CD8-positive, alpha-beta memory T cell (primary cell): ENCODE measurements at places on chromosomes 3 and 15.
A peak's percentile ranks its signal among the peaks of the same experiment; 100 is the strongest.

DNA sequence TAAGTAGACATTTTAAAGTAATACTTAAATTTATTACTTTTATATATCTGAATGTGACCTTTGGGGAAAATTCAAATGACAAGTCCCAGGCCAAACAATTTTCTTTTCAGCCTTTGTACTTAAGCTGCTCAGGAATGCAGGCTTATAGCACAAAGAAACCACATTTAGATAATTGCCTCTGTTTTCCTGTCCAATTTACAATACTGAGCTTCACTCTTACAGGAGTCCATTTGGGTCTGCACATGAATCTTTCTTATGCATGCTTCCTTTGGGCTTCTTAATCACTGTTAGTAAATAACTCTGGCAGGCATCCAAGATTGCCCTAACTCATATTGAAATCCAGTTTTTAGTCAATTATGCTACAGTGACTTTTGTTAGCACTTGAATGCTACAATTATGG lies 459.4 kb upstream of the TGFBR2 start:
- DNase-seq: no peak

GRCh38 chr3:10599444-10599843 lies 94.1 kb upstream of the ATP2B2 start:
- DNase-seq: no peak

DNA sequence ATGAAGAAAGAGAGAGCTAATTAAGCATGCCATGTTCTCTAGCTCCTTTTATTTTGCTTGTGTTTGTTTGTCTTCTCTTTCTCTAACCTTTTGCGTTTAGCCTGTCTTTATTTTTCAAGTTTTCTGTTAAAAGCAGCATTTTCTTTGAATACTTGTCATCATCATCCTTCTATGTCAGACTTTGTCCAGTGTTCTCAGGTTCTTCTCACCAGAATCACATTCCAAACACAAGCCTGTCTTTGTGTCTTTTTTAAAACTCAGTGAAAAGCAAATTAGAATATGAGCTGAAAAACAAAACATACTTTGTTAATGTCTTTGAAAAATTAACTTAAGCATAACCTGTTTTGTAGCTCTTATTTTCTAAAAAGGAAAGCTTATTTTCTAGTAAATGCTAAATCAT lies 62.4 kb downstream of the LEKR1 start:
- DNase-seq: no peak

DNA sequence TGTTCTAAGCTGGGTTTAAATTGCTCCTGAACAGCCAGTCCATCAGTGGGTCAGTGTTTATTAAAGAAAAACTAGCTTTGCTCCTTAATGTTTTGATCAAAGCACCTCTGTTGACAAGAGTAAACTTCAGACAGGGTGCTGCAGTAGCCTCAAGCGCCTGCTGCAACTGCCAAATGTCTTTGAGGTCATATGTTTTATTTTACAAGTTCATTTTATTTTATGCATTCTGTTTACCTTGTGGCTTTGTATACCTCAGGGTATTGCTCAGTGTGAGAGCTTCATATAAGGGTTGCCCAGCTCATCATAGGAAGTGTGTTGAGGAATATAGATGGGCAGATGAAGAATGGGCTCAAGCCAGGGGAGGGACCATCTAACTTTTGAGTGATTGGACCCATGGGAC lies 8.5 kb downstream of the MYZAP start:
- DNase-seq: no peak

DNA sequence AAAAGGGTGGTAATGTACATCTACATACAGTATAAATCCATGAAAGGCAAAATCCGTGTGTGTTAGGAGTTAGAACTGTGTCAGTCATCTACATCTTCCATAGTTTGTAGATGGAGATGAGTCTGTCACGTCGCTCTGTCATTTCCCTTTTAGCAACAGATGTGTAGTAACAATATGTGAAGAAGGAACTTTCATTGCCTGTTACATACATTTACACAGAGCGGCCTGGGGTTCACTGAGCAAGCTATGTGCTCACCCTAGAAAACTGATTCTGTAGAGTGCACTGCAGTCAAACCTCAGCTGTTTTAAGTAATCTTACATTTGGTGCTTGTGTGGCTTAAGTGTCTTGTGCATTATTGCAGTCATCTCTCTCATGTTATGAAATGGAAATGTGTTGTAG lies 41.6 kb upstream of the AP3B2 start:
- DNase-seq: no peak

DNA sequence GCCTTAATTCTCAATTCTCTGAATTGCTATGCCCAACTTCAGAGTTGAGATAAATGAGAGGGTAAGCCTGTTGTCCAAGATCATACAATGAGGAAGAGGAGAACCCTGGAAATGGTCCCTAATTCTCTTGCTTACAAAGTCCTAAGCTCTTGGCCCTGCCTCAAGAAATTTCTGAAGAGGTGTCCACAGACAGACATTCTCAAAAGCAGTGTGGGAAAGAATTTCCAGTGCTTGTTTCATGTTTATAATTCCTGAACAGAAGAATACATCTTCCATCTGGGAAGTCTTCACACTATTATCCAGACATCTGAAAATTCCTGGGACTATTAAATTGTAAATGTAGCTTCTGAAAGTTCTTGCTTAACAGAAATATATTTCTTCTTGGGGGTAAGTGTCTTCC lies 166.8 kb upstream of the LRTM1 start:
- DNase-seq: no peak

- peak; percentile 71 for DNase-seq
Measured at GRCh38 chr3:141412087-141412935, 44.0 kb downstream of the ZBTB38 start.

GRCh38 chr3:24237971-24238706 lies 256.5 kb downstream of the THRB start:
- DNase-seq: no peak

DNA sequence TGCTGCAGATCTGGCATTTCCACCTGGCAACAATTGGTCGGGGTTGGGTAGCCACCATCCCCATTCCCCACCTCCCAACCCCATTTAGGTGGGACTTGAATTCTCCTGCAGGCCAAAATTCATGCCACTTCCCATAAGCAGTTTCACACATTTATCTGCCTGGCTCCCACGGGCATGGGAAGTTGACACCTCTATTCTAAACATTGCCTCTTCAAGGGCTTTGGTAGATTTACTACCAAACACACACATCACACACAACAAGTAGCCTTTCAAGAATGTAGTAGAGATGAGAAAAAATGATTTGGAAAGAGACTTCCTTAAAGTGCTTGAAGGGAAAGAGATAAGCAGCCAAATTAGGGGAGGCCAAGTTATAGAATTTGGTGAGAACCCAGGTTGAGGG lies 30.9 kb downstream of the ZBTB38 start:
- no peak for DNase-seq

DNA sequence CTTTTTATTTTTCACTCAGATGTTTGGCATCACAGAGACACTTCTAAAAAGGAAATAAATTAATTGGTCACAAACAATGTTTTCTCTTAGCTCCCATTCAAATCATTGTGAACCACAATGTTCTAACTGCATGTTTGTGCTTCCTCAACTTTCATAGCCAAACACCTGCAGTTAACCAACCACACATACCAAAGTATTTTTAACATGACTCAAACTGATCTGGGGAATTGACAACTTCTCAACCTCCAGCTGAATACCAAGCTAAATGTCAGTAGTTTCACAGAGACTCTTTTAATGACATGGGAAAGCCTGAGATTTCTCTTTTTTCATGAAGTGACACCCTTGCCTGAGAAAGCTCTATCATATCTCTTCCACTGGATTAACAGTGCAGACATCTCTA lies 217.9 kb upstream of the MME start:
- no peak for DNase-seq

- no peak for DNase-seq
Measured at GRCh38 chr3:19945969-19946831, 697 bp upstream of the RAB5A start.

DNA sequence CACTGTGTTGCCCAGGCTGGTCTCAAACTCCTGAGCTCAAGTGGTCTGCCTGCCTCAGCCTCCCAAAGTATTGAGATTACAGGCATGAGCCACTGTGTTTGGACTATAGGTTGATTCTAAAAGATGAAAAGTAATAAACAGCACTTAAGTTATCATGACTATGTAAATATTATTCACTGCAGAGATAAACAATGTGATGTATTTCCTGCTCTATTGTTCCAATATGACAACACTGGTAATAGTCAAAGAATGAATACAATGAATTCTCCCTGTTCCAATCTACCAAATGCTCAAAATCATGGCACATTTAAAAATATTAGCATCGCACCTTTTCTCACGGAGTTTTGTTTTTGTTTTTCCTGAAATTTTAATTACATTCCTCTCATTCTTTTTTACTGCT lies 36.8 kb upstream of the TBL1XR1 start:
- no peak for DNase-seq

DNA sequence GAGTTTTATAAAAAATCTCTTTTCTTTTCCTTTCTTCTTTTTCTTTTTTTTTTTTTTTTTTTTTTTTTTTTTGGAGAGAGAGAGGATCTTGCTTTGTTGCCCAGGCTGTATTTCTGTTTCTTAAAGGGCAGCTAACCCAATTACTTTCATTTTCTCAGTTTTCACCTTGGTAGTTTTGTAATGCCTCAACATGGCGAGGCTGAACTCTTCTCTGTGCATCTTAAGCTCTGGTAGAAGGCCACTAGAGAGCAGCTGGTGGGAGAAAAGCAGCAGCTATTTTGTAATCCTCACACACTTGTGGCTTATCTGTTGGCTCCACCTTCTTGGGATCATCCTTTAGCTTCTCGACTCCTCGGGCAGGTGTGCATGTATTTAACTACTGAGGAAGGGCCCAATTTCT lies 152.2 kb upstream of the MEIS2 start:
- DNase-seq: no peak

GRCh38 chr15:80747317-80748053 lies 31.7 kb upstream of the CEMIP start:
- no peak for DNase-seq

GRCh38 chr3:67196677-67197076 lies 198.6 kb downstream of the KBTBD8 start:
- DNase-seq: no peak

- no peak for DNase-seq
Measured at GRCh38 chr3:100981164-100981911, 11.9 kb downstream of the ABI3BP start.

DNA sequence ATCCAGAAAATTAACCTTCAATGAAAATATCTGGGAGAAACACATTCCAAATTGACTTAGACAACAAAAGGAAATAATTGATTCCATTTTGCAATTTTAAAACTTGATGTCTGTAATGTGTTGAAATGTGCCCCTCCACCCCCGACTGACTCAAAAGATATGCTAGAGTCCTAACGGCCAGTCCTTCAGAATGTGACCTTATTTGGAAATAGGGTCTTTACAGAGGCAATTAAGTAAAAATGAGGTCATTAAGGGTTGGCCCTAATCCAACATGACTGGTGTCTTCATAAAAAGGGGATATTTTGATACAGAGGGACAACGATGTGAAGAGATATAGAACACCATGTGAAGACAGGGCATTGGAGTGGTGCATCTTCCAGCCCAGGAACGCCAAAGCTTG lies 153.9 kb downstream of the PDZRN3 start:
- no peak for DNase-seq

DNA sequence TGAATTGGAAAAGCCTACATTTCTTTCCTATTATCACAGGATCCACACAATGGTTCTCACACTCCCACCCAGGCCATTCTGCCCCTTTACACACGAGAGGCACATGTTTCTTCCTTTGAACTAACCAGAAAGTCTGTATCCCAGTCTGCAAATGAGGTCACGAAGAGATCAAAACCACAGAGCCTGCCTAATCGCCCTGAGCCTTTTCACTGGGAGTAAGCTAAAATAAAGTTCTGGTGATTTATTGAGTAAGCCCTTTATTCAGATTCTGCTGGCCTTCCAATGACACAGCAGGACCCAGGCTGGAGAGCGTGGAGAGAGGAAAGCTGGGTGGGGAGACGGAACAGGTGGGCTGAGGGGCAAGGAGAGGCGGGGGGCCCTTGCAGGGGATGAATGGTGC lies 78.7 kb downstream of the ATP1B3 start:
- no peak for DNase-seq

DNA sequence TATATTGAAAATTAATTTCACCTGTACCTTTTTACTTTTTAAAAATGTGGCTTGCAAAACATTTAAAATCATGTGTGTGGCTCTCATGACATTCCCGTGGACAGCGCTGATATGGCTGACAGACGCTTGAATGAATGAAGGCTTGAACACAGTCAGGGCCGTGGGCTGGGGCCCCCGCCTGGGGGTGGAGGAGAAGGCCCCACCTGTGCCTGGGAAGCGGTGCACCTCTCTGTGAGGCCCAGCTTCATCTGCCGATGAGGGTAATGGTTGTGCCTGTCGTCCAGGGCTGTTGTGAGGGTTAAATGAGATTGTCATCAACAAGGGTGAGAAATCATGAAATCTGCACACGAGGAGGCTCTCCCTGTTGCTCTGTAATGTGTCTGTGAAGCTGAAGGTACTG lies 85.9 kb upstream of the PRR23E start:
- no peak for DNase-seq

GRCh38 chr3:17946619-17947018 lies 204.2 kb upstream of the TBC1D5 start:
- no peak for DNase-seq

DNA sequence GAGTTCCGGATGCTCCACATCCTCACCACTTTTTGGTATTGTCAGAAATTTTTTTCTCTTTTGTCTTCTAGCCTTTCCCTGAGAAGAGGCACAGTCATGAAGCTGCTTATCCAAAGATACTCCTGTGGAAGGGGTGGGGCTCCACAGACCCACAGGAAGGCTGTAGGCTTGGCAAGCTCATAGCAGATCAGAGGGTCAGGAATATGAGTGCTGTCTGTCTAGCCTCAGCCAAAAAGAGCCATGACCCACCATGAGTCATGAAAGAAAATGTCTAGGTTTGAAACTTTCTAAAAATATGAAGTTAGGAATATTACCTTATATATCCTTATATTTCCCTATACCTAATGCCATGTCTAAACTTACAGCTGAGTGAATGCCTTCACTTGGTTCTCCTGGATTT lies 118.2 kb upstream of the THBS1 start:
- DNase-seq: no peak

- DNase-seq: no peak
Measured at GRCh38 chr3:133494469-133494868, 79.0 kb upstream of the CDV3 start.

DNA sequence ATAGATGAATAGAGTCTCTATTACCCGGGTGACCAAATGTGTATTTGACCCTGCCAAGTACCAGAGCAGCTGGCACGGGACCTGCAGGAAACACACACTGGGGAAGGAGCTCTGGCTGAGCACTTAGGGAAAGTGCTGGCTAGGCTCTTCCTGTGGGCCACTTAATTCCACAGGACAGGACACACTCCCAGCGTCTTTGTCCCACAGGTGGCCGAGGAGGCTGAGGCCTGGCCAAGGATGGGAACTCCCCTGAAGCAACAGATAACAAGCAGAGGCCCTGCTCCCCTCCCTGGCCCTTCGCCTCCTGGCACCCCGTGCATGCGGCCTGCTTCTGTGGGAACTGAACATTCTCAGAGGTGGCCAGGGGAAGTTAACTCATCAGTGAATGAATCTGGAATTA lies 180.8 kb downstream of the ATP10A start:
- no peak for DNase-seq

GRCh38 chr3:57709559-57709958 lies 16.7 kb upstream of the DENND6A start:
- DNase-seq: no peak
